T follicular helper cell (primary cell): ENCODE measurements at places on chromosomes 2 and 18.

DNA sequence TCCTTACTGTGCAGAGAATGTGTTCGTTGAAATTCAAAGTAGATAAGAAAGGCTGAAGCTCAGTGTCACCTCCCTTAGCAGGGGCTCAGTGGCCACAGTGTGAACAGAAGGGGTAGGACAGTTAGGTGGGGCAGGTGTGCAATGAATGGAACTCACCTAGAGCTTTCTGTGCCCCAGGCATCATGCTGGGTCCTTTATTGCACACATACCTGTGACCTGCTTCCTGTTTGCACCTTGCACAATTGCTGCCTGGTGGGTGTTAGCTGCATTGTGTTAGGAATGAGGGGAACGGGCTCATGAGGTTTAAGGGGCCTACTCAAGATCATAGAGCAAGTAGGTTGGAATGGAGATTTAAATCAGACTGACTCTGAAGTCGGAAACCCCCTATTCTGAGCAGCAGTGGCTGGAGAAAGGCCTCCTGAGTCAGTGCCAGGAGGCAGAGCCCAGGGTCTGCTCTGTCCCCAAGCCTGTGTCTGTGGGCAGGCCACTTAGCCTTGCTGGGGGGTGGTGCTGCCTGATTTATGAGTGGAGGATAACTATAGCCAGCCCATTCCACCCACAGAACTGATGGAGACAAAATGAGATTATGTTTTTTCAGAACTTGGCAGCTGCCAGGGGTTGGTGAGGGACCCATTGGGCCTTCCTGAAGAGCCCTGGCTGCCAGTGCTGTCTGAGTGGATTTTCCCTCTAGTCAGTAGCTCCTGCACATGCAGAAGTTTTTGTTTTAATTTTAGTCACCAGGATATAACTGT is 76.2 kb downstream of the NPAS2 start:
- no peak for DNase-seq

- no peak for DNase-seq
Observed at GRCh38 chr2:103208916-103209315, 447.1 kb downstream of the TMEM182 start.

GRCh38 chr2:144426355-144426754 is 93.6 kb downstream of the ZEB2 start:
- no peak for DNase-seq

DNA sequence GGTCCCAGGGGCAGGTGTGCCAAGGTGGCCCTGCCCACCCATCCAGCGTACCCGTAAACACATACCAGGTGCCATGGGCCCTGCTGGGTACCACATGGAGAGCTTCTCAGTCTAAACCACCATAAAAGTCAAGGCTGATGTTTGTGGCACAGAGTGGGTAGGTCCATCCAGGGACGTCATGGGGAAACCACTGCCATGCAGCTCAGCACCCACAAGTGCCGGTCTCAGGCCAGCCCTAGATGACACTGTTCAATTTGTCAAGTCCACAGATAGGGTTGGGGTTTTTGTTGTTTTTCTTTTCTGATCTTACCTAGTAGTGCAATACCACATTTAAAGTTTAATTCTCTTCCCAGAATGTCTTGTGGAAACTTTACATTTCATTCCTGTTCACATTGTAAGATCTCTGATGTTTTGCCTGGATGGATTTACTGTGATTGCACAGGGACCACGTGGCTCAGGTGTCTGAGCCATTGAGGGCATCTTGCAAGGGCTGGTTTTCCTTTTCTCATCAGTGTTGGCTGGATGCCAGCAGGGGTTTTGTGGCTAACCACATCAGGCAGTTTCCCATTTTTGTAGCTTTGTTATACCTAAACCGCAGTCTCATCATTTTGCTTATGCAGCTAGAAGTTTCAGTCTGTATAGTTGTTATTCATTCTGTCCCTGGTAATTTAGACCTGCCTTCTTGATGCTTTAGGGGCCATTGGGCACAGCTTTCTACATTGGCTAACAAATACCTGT is 64.7 kb downstream of the STK25 start:
- peak; percentile 77 for DNase-seq

- no peak for DNase-seq
Observed at GRCh38 chr2:96815326-96816126, 542 bp upstream of the CNNM3 start.

DNA sequence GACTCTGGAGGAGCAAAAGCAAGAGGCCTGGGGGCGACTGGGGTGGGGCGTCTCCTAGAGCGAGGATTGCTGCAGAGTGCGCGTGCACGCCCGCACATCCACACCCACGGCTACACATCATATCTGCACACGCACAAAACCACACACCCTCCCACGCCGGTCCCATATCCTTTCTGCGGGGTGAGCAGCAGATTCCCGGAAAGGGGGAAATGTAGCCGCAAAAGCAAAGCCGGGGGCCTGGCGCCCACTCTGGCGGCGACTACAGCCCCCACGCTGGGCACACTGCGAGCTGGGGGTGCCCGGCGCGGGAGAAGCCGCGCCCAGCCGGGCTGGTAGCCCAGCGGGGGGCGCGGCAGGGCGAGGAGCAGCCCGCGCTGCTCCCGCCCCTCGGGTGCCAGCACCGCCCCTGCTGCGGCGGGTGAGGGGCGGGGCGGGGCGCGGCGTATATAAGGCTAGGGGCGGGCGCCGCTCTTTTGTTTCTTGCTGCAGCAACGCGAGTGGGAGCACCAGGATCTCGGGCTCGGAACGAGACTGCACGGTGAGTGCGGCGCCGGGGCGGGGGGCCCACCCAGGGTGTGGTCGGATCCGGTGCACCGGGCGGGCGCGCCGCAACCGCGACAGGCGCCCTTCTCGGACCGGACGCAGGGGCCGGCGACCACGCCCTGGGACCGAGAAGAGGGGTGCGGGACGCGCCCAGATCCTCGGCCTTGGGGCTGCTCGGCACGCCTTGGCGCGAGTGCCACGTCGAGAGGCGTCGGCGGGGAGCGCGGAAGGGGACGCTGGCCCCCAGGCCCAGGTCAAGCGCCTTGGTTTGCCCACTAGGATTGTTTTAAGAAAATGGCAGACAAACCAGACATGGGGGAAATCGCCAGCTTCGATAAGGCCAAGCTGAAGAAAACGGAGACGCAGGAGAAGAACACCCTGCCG is at the start of gene TMSB10:
Gene TMSB10, plus strand, starts transcription at position 476 of the 927 bp plus-strand sequence.
- peak; percentile 83 for DNase-seq

DNA sequence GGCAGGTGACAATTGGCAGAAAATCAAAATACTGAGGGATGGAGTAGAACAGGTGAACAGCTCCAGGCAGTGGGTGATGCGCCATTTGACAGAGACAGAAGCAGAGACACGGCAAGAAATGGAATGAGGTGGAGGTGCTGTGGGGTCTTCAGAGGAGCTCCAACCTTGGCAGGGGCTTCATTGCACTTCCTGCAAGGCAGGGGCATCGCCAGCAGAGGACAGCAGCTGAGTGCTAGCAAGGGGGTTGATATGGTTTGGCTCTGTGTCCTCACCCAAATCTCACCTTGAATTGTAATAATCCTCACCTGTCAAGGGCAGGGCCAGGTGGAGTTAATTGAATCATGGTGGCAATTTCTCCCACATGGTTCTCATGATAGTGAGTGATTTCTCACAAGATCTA is 42.8 kb downstream of the CCDC68 start:
- no peak for DNase-seq

DNA sequence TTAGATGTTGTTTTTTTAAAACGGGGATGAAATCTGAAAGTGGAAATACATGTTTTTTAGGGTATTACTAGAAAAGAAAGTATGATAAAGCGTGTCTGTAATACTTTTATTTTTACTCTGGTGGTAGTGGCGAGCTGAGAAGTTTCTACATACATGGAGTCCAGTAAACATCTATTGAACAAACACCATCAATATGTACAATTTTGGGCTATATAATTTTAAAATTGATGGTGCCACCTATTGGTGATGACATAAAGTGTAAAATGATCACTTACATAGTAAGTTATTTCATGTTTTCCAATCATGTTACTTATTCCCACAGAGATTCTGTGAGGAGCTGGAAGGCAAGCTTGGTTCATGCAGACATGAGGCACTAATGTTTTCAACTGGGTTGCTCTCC is 31.5 kb upstream of the NFE2L2 start:
- no peak for DNase-seq

DNA sequence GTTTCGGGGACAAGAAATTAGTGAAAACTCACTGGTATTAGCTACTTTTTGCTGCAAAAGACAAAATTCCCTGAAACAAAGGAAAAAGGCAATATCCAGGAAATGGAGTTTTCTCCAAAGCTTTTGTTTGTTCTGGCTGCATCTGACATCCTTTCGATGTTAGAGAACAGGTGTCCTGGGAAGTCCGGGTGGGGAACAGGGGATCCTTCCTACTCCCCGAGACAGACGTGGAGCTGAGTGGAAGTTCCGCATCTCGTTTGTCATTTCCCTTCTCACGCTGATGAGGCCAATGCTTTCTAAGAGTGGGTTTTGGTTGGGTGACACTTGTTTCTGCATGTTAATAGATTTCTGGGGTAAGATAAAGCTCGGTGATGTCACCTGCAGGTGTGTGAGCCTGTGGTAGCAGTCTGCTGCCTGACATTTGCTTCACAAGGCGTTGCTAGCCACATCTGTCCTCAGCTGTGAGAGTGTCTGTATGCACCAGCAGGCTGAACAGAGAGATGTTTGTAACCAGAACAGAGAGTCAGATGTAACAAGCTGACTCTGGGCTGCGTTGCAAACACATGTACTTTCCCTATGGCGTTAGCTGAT is 125.9 kb downstream of the ACOXL start:
- peak; percentile 21 for DNase-seq

DNA sequence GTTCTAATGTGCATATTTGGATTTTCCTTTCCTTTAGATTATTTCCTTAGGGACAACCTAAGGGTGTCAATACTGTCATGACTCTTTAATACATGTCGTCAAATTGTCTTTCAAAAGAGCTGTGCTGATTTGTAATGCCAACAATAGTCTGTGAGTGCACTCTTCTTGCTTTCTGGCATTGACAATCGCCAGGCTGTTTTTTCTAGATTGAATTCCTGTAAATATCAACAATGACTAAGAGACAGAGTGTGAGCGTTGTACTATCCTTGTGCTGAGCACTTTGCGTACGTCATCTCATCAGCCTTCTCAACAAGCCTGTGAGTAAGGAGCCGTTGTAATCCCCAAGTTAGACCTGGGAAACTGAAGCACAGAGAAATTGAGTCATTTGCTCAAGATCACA is 96.0 kb downstream of the ACOXL start:
- no peak for DNase-seq

DNA sequence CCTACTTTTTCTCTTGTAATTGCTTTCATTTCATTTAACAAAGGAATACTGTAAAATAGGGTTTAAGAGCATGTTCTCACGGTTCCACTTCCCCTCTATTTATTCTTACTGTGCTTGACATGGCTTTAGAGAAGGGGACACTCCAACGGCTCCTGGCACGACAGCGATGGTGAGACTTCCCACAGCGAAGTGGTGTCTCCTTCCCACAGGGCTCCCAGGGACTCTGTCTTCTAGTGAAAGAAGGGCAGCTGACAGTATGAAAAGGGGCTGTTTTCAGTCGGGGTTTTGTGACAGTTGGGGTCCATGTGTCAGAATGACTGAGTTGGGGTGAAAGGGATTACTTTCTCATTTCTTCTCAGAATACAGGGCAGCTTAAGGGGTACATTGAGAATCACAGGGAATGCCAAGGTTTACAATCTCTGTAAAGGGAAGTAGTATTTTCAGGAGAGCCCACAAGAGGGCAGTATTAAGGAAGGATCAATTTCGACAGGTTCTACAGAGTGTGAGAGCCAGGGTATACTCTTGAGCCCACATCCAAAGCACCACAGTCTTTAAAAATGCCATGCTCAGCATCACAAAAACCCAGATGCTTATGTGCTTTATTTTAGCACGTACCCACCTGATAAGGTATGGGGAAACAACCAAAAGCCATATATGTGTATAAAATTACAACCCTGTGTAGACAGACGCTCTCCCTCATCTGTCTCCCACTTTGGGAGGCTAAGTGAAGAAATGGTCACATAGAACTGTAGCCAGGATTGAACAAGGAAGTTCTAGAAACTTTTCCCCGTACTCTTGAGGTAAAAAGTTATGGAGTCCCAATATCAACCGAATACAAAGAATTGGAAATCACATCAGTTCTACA is 31.3 kb upstream of the RAPGEF4 start:
- DNase-seq, result no peak

GRCh38 chr2:202115479-202115971 is 42.5 kb downstream of the KIAA2012 start:
- DNase-seq, result no peak

GRCh38 chr18:42268798-42269197 is 313.8 kb downstream of the PIK3C3 start:
- DNase-seq, result no peak

GRCh38 chr2:11145350-11145749 is 9.9 kb upstream of the SLC66A3 start:
- DNase-seq, result no peak
